Fibroblast of skin of left biceps (primary cell): ENCODE measurements at places on chromosomes 12 and 14.

DNA sequence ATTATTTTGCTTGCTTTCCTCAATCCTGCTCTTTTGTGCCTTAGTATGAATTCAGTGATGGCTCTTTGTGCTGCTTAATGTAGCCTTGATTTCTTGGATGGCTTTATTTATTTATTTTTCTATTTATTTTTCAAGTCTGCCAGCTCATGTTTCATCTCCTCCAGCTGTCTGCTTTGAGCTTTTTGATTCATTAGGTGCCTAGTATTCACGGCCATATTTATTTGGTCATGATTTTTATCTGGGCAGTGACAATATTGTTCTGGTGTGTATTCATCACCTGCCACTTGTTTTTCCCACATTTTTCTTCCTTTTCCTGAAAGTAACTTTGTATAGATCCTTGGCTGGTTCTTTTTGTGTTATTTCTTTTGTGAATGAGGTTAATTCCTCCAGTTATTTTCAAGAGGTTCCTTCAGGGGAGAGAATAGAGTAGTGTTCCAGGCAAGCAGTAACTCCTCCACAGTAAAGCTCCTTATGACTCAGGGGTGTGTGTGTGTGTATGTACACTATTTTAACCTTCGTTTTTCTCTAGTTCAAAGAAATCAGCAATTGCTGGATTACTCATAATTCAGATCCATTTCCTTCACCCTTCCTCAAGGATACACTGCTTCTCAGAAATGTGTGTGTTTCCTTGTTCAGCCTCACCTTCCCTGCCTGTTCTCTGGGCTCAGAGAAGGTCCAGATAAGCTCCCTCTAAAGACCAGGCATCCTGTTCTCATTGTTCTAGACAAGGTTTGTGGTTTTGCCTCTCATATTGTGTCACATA, 51.6 kb upstream of the PMCH start:
- no peak for DNase-seq

GRCh38 chr12:69324797-69325466, 23.2 kb upstream of the LYZ start:
- no peak for DNase-seq

DNA sequence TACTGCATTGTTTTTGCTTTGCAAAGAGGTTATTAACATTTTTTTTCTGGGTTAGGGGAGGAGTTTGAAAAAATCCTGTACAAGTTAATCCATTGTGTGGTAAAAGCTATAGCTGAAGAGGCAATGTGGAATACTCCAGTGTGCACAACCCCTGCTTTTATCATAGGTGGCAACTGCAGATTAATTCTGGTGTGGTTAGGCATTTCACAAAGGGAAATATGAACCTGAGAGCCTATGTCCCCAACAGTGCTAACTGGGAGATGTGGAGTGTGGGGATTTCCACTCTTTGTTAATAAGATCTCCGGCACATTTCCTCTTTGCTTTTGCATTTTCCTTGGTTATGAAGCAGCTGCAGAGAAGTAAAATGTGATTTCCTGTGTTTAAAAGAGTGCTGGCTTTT, 33.6 kb downstream of the PRORP start:
- no peak for DNase-seq

DNA sequence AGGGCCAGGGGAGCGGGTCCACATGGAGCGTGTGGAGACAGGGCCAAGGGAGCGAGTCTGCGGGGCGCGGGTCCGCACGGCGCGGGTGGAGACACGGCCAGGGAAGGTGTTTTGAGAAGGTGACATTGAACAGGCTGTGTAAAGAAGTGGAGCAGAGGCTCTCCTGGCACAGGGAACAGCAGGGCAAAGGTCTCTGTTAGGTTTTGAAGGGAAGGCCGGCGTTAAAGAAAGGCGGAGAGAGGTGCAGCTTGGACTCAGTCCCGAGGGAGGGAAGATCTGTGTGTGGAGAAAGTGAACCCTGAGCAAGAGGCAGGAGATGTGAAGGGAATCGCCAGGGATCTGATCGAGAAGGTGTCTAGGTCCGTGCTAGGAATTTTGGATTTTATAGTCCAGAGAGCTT, 1.8 kb downstream of the PXMP2 start:
- no peak for DNase-seq

GRCh38 chr14:68747393-68747792, 45.5 kb downstream of the ZFP36L1 start:
- DNase-seq, result no peak

GRCh38 chr12:85804663-85805062, 31.5 kb downstream of the RASSF9 start:
- no peak for DNase-seq

GRCh38 chr12:6031001-6031400, 85.9 kb upstream of the ANO2 start:
- DNase-seq, result no peak
